ENCODE measurements at places on chromosomes 2 and 18.

- peak; percentile 76 for DNase-seq
These were observed 3.8 kb upstream of the ADRA2B start for GRCh38 chr2:96120091-96120720.

GRCh38 chr2:49068613-49069012 is 85.7 kb downstream of the FSHR start:
- DNase-seq: no peak

- DNase-seq: no peak
These were observed 271.1 kb downstream of the GALR1 start for GRCh38 chr18:77520767-77521166.

DNA sequence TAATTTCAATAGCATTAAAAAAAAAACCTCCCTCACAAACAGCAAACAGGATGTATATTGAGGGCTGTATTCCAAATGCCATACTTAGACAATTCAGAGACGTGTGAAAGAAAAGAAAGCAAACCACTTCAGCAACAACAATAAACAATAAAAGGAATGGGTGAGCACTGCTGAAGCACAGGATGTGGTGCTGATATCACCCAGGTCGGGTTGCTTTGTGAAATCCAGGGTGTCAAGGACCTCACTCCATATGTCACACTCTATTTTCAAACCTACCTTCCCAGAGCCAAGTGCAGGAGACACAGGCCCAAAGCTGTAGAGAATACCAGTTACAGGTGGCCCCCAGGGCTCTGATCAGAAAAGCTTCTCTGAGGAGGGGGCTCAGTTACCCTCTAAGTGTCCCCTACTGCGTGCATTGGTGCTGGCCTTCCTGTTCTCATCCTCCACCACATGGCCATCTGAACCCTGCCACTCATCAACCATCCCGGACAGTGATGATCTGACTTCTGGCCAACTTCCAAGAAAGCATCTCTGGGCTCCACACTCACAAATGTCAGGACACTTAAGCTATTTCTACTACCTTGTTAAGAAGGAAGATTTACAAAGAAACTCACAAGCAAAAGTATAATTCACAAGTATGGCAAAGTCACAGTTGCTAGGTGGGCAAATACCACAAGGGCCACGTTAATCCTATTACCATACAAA is 363.0 kb downstream of the SS18 start:
- DNase-seq: no peak

GRCh38 chr2:173347305-173348168 is 7.1 kb upstream of the CDCA7 start:
- DNase-seq: no peak

- peak; percentile 91 for DNase-seq
These were observed 165.8 kb downstream of the TNS1 start for GRCh38 chr2:217836901-217837491.

GRCh38 chr2:236176417-236176816 is 8.2 kb upstream of the GBX2 start:
- DNase-seq: no peak

DNA sequence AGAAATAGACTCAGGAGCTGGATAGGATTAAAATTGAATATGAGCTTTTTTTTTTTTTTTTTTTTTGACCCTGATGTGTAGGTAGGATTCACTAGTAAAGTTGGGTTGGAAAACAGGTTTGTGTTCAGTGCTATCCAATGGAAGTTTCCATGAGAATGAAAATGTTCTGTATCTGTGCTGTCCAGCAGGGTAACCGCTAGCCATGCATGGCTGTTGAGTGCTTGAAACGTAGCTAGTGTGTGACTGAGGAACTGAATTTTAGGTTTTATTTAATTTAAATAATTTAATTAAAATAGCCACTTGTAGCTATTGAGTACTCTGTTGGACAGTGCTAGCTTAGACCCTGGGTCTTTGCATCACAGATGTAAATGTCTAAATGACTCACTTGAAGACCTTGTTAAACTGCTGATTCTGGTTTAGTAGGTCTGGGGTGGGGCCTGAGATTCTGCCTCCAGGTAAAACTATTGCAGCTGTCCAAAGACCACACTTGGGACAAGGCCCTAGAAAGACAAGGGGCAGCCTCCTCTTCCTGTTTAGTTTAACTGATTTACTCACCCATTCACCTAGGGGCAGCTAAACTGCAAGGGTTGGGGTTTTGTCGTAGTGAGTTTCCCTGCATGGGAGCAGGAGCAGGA is 84.7 kb upstream of the STON1 start:
- DNase-seq: no peak

DNA sequence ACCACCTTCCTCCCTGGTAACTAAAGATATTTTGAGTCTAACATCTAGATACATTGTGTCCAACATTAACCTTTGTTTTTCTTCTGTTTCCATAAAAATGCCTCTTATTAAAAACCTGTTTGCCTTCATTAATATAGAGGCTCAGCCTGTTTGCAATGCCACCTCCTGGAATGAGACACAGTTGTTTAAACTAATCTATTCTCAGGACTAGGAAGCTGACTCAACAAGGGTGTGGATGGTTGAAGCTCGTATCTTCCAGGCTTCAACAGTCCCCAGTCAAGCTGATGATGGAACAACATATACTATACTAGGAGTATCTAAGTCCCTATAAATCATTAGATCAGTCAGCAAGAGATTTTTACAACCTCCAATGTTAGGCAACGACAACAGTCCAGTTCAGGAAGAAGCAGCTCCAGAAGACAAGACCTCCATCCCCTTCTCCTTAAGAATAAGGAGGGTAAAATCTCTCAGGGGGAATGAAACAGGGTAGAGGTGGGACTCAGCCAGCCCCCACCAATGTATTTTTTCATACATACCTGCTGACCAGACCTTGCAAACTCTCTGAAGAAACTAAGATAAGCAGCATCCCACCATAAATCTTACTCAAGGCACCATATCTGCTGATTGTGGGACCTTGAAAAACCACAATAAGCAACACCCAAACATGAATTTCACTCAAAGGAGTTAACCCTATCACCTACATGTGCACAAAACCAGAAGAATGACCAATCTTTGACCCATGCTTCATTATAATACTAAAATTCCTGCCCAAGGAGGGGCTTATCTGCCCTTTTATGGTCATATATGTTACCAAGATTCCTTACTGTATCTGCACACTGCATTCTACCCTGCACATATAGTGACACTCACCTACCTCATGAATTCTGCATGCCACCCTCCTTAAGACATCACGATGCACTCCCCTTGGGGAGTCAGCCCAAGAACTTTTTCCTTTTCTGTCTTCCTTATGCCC is 21.4 kb downstream of the ZNF24 start:
- no peak for DNase-seq

- no peak for DNase-seq
These were observed 8.6 kb upstream of the PDIA6 start for GRCh38 chr2:10820978-10821695.

DNA sequence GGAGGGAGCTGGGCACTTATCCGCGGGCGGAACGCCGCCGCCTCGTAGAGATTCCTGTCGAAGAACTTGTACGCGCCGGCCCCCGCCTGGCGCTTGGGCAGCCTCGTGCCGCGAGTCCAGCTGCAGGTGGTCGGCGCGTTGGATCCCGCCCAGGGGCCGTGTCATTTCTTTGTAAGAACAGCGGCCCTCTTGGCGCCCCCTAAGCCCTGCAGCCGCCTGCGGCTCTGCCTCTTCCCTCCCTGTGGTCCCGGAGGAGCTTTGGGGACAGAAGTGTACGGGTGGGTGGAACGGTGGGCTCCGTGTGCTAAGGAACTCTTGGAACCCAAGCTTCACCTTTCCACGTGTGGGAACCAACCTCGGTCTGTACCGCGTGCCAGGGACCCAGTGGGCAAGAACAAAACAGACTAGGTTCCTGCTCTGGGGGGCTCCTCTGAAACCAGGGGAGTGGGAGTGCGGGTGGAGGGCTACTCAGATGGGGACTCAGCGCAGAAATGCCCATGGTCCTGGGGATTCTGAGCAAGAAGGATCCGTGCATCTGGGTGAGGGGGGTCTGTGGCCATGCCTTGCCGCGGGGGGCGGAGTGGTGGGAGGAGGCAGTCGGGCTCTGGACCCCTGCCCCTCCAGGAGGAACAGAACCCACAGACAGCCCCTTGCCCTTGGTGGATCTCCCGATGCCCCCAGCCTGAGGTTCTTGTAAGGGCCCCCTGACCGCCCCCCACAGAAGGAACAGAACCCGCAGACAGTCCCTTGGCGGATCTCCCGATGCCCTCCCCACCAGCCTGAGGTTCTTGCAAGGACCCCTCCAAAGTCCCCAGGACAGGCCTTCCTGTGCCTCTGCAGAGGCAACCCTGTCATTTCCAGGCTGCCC is 1.5 kb downstream of the GPC1 start:
- no peak for DNase-seq

DNA sequence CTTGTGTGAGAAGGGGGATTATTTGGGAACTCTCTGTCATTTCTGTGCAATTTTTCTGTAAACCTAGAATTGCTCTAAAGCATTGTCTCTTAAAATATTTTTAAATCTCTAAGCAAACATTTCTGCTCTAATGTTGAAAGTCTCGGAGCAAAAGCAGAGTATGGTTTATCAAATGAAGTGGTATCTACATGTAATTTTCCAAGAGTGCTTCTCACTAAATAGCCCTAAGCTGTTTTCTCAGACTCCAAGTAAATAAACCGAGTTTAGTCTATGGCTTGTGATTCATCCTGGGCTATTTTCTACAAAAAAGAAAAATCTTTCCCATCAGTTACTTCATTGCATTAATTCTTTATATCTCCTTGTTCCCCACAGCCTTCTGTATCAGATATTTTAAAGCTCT is 90.8 kb downstream of the METTL4 start:
- DNase-seq: no peak

All from posterior cingulate gyrus (tissue), 11 donors.